ENCODE measurements at places on chromosomes 16 and 17.

DNA sequence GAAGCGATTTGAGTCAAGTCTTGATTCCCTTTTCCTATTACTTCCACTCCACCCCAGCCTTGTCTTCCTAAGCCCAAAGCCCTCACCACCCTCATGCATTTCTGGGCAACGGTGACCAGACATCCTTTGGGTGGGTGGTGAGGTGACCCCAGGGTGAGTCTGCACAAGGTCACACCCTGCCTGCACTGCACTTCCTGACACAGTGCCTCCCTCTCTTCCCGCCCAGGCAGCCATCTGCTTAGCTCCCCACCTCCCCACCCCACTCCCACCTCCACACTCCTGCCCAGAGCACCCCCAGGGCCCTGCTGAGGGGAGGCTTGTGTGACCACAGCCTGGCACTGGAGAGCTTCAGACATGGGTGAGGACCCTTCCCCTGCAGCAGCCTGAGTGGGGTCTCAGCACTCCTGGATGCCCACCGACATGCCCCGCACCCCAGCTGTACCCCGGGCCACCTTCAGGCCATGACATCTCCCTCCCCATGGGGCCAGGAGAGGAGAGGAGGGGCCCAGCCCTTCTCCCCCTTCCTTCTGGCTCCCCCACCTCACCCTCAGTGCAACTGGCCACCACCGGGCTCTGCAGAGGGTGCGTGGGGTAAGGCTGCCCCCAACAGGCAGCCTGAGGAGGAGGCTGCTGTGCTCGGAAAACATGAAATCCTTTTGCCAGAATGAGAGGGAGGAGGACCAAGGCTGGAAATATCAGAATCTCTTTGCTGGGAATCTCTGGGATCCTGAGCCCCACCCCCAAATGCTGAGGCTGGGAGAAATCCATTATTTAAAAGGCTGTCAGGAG, 68.6 kb downstream of the CCT6B start:
- no peak for DNase-seq

DNA sequence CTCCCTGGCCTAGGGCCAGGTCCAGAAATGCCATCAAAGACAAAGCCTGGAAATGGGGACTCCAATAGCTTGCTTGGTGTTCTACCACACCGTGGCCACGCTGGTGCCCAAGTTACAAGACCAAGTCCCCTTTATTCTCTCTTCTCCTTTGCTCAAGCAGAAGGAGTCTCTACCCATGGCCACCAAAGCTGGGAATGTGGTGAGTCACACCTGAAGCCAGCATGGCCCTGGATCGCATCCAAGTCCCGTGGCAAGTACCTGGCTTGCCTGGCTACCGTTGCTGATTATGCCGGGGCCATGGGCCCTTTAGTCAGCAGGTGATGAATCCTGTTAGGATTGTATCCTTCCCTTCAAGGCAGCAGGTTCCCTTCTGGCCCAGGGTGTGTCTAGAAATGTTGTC, 260.0 kb downstream of the HAPSTR1 start:
- DNase-seq: no peak

DNA sequence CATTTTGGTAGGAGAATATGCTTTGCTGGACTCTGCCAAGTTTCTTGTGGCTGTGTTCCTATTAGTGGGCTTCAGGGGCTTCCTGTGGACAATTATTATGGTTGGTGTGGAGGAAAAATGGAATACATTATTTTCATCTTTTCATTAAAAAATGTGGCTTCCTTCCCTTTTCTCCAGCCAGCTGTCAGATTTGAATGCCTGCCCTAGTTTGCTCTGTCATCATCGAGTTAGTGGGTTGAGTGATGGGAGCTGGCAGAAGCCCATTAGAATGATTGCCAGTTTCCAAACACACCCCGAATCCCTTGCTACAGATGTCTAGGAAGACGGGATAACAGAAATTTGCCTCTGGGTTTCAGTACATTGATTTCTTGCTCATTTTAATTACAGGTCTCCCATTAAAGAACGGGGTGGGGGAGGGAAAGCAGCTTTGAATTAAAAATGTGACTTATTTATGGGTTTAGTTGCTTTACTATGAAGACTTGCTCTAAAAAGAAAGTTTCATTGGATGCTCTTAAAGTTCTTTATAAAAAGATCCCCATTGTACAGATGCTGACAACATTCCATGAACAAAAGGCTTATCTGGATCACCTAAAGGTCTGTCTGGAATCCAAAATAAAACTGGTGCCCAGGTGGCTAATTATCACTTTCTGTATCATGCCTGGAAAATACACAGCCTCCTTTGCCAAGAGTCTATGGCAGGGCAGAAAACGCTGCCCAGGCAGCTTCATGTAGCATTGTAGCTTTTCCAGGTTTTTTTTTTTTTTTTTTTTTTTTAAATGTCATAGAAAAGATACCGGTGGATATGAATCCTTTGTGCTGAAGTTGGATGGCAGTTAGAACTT, 103.6 kb downstream of the PRKCA start:
- DNase-seq: no peak

DNA sequence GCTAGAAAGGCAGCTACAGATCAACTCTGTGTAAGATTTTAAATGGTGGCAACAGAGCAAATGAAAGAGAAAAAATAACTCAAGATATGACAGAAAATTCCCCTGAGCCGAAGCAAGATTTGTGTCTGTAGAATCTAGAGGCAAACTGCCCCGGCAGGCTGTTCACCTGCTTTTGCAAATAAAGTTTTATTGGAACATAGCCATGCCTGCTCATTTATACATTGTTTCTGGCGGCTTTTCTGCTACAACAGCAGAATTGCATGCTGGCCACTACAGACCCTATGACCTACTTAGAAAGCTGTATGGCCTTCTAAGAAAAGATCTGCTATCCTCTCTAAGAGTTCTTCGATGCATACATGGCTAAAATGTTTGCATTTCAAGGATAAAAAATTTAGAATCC, 119.5 kb downstream of the SALL1 start:
- DNase-seq: no peak

DNA sequence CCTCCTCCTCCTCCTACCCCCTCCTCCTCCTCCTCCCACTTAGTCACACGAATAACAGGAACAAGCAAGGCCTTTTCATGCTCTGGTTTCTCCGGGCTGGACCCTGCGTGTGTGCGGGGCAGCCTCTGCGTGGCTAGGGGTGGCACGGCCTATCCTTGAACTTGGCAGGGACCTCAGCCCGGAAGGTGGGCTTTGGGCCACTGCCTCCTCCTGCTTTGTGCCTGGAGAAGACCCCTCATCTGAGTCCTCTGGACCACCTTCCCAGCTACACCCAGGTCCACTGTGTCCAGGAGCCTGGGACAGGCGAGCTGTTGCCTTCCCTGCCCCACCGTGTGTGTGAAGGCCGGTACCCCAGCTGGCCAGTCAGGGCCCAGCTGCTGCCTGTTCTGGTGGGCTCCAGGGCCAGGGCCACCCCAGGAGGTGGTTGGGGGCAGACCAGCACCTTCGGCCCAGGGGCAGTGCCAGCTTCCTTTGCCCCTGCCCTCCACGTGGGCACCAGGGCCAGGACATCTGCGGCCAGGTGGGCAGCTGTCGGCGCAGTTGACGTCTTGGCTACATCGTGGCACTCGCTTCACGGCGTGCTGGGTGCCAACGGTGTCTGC, 35.4 kb downstream of the GINS2 start:
- no peak for DNase-seq

GRCh38 chr17:67666710-67667109, 51.0 kb upstream of the NOL11 start:
- DNase-seq: no peak
